Endodermal cell (in vitro differentiated cells): ENCODE measurements at places on chromosomes 4 and X. TPM values are rescaled to one million over a fixed set of nuclear protein-coding genes. Genes with fewer than 3 reads are reported as not detected.
A peak's percentile ranks its signal among the peaks of the same experiment; 100 is the strongest.

GRCh38 chrX:9690046-9690445 lies 75.6 kb downstream of the GPR143 start:
- no peak for DNase-seq

GRCh38 chr4:144562019-144562705 lies 83.8 kb upstream of the HHIP start:
- peak; percentile 75 for DNase-seq

Gene ARMCX2
- total RNA-seq, result 97.1 to 144 TPM (median 136 TPM) in 3 replicates

- no peak for DNase-seq
Observed at GRCh38 chrX:41528784-41529183, 81.6 kb downstream of the NYX start.

DNA sequence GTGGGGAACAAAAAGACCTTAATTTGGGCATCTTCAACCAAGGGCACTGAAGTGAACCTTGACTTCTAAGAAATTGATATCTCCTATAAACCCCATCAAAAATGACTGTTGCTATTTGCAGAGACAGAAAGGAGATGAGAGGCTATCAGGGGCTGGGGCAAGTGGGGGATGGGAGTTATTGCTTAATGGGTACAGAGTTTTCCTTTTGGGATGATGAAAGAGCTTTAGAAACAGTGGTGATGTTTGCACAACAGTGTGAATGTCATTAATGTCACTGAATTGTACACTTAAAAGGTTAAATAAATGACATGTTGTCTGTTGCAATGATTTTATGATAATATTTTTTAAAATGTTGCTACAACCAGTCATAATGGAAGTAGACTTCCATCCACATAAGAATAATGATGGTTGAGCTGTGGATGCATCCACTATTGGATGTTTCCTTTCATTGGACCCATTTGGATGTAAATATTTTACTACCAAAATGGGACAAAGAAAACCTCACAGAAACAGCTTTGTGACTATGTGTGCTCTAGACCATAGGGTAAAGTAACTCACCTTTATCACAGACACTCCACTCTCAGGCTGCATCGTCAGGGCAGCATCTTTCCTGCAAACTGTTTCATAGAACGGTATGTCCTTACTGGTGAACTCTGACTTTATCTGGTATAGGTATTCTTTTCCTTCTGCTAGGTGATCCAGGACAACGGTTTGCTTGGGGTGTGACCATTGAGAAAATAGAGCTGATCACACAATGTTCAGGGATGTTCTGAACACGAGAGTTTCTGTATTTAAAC lies 31.6 kb upstream of the FAM9A start:
- DNase-seq, result no peak

- no peak for DNase-seq
Observed at GRCh38 chr4:7254736-7255487, 62.6 kb downstream of the SORCS2 start.

Gene FGF16
- 2.6 and 4.4 TPM in 2 replicates for total RNA-seq

Gene ZXDA
- 1.8 and 1.9 TPM in 2 replicates for total RNA-seq

- no peak for DNase-seq
Observed at GRCh38 chrX:12996934-12997435, 22.1 kb downstream of the TMSB4X start.

Gene MAGEB2
- total RNA-seq, result not detected in 3 replicates

Gene MAOB
- total RNA-seq, result 0.46 and 0.63 TPM in 2 replicates

GRCh38 chr4:100895556-100896197 lies 377.9 kb upstream of the EMCN start:
- no peak for DNase-seq

- peak; percentile 26 for DNase-seq
Observed at GRCh38 chrX:68936126-68936525, 107.3 kb downstream of the EFNB1 start.

Gene OTUD4
- total RNA-seq, result 55.5 to 64.2 TPM (median 62.0 TPM) in 3 replicates

GRCh38 chr4:5866841-5867813 lies 25.8 kb downstream of the CRMP1 start:
- DNase-seq, result no peak

- peak; percentile 87 for DNase-seq
Observed at GRCh38 chr4:121156822-121157769, 7.0 kb downstream of the TNIP3 start.

Gene NR3C2
- total RNA-seq, result 0.55 to 1.2 TPM (median 0.82 TPM) in 3 replicates

DNA sequence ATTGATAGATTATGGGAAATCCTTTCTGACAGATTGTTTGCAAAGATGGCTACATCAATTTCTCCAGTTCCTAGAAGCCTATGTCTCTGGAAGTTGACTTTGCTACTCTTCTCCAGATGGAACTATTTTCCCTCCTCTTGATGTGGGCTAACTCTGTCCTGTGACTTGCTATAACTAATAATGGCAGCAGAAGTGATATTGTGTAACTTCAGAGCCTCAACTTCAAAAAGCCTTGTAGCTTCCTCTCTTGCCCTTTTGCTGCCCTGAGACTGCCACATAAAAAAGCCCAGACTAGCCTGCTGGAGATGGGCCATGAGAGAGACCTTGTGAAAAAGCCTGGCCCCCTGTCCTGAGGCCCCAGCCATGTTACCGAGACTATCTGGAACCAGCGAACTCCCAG lies 210.7 kb upstream of the SLC7A11 start:
- DNase-seq, result no peak

Gene SHROOM4
- 10.4 to 22.8 TPM (median 20.5 TPM) in 3 replicates for total RNA-seq

Gene MCF2
- 0.63 to 1.1 TPM (median 0.72 TPM) in 3 replicates for total RNA-seq

- DNase-seq, result no peak
Observed at GRCh38 chr4:15186806-15187205, 184.5 kb downstream of the CPEB2 start.

- no peak for DNase-seq
Observed at GRCh38 chr4:117893207-117893606, 141.1 kb upstream of the NDST3 start.

DNA sequence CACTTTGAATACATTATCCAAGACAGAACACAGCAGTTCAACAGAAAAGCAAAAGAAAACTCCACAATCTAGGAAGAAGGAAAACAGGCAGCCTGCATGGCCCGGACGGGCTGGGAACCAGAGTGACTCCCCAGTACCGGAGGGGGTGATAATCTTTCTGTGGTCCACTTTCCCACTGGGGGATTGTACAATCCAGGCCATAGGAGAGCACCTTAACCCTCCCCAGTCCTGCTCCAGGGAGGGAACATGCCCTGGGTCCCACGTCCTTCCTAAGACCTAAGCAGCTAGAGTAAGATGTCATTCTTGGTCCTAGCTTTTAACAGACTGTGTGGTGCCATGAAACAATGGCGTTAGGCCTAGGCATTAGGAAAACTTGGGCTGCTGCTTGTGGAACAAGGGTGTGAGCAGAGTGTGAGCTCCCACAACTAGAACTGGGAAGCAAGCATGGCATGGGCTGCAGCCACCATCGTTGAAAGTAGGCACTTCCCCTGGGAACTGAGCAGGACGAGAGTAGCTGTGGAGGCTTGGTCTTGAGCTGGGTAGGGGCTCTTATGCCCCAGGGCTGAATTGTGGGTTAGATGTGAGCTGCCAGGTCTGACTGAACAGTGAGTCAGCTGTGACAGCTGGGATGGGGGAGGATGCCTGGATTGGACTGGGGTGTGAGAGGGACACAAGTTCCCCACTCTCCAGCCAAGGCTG lies 42.4 kb downstream of the NAT8L start:
- peak; percentile 26 for DNase-seq

DNA sequence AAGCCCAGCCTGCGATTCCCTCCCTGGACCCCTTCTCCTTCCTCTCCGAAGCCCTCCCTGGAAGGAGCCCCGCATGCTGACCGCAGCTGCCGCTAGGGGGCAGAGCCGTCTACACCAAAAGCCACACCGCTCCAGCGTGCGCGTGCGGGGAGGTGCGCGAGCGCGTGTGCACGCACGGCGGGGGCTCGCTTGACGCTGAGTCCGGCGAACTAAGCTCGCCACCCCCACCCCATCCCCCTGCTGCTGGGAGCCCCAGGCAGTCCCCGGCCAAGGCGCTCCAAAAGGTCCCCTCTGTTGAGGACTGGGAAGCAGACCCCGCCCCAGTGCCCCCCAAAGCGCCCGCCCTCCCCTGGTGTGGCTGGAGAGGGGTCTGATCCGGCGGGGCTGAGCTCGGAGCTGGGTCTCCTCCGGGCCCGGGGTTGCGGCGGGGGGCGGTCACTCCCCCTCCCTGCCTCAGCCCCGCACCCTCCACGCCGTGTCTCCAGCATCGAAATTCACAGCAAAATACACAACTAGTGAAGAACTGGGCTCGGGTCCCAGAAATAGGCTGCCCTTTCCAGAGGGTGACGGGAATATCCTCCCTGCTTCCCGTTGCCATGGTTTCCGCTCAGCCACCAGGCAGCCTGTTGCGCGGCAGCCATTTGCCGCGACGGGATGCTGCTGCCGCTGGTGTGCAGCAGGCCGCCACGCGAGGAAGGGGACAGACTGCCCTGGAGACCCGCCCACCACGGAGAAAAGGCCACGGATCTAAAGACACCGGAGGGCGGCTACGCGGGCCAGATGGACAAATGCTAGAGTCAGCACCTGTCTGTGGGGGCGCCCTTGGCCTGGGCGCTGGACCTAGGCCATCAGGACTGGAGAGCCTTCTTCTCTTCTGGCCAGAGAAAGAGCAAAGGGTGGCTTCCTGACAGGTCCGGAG lies 11.2 kb upstream of the CCNQ start:
- peak; percentile 93 for DNase-seq

Gene GABRQ
- 1.7 and 2.1 TPM in 2 replicates for total RNA-seq

Gene KCNIP4
- total RNA-seq, result not detected in 2 replicates
